ENCODE measurements at places on chromosomes 5 and 9.

DNA sequence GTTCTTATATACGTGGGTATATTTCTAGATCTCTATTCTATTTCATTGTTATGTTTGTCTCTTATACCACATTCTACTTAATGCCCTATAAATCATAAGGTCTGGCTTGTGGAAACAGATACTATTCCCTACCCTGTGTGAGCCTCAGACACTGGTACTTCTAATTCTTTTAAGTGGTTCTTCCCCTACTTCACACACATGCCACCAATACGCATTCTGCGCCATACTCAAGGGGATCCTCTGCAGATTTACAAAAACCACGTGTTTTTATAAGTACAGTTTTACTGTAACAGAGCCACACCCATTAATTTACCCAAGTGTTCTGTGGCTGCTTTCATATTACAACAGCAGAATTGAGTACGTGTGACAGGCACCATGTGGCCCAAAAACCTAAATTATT lies 195.6 kb downstream of the SAXO1 start:
- no peak for DNase-seq

DNA sequence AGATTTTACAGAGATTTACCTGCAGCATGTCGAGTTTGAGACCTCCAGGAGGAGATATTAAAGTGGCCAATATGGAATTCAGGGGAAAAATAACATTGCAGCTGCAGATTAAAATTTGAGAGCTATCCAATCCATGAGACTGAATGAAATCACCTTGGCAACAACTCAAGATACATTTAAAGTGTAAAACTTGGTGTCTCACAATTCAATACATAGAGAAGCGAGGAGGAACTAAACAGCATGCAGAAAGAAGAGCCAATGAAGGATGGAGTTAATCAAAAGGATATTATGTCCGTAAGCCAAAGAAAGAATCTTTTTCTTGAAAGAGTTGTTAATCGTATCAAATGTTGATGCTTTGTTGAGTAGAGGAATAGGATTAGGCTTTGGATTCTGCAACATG lies 455.1 kb downstream of the CDH18 start:
- DNase-seq, result no peak

- DNase-seq, result no peak
These were observed 18.9 kb upstream of the TMEM250 start for GRCh38 chr9:136137321-136138265.

DNA sequence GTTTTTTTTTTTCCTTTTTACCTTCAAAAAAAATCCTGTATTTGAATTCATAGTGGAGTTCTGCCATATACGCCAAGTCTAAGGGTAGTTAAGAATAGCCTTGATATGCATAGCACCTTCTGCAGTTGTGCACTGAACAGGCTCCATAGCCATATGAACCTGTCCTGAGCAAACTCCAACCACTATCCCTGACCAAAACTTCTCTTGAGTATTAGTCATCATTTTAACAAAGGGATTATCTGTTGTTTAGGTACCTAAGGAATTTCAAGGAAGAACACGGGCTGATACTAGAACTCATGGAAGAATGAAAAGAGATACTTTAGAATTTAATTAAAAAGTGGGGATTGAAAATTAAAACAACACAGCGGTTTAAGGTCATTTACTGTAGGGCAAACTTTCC lies 1.9 kb upstream of the FBXO38 start:
- DNase-seq, result no peak

DNA sequence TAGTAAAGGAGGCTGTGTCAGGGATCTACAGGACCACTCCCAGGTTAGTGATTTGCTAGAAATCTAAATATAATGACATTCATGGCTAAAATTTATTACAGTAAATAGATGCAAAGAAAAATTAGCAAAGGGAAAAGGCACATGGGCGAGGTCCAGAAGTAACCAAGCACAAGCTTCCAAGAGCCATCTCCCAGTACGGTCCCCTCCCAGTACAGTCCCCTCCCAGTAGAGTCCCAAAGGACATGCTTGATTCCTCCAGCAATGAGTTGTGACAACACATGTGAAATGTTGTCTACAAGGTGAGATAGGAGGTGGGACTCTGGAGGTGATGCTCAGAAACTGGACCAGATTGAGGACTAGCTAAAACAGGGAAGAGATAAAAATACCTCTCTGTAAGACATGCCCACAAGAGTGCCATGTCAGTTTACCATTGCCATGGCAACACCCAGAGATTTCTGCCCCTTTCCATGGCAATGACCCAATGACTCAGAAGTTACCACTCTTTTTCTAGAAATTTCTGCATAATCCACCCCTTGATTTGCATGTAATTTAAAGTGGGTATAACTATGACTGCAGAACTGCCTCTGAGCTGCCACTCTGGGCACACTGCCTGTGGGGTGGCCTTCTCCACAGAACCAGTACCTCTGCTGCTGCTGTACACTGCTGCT lies 27.9 kb upstream of the CEMIP2 start:
- DNase-seq, result no peak

Data from GM18507 (cell line).